Activated T-cell treated with anti-CD3 and anti-CD28 coated beads, Interleukin-2, amount 50 U/mL, for 72 hours (primary cell): ENCODE measurements at places on chromosomes 5 and 9. TPM values are rescaled to one million over a fixed set of nuclear protein-coding genes. Genes with fewer than 3 reads are reported as not detected.

DNA sequence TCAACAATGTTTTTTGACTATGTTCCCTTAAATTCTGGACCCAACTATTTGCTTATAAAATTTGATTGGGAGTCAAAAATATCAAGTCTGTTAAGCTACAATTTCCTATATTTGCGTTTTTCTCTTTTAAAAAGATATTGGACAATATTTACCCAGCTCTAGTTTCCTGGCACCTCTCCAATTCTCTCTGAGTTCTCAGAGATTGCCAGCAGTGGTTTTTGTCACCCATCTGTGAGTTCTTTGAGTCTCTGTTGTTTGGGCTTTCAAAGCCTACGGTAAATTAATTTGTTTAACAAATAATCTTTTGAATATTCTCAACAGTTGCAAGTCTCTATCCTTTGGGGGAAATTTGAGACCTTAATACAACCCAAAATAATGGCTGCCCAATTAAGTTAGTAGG lies 174.2 kb upstream of the PUM3 start:
- DNase-seq = no peak

GRCh38 chr5:1386274-1386717 lies 41.4 kb upstream of the CLPTM1L start:
- peak; percentile 66 for DNase-seq

- DNase-seq = no peak
Measured at GRCh38 chr5:32711362-32711680, 200 bp downstream of the NPR3 start.

- DNase-seq = no peak
Measured at GRCh38 chr9:77750284-77750683, 102.2 kb upstream of the GNA14 start.

- no peak for DNase-seq
Measured at GRCh38 chr5:73759771-73760170, 133.8 kb downstream of the ARHGEF28 start.

PCDHA8 gene
- not detected for total RNA-seq

SLC1A1 gene
- total RNA-seq = 0.23 TPM

SV2C gene
- 0.23 TPM for total RNA-seq
